Activated CD4-positive, CD25-positive, alpha-beta regulatory T cell (primary cell): ENCODE measurements at places on chromosomes 1 and 21.

- DNase-seq = no peak
Observed at GRCh38 chr1:113905435-113905861, 322 bp downstream of the DCLRE1B start.

GRCh38 chr1:67969446-67969845 is 81.0 kb downstream of the DIRAS3 start:
- no peak for DNase-seq

DNA sequence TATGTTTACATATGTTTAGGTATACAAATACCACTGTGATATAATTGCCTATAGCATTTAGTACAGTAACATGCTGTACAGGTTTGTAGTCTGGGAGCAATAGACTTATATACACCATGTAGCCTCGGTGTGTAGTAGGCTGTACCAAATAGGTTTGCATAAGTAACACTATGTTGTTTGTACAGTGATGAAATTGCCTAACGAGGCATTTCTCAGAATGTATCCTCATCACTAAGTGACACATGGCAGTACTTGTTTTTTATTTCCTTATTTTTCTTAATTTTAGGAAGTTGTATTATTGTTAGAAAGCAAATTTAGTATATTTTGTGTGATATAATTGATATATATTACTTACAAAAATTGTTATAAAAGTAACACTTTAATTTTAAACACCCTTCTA is 840.9 kb downstream of the LTN1 start:
- DNase-seq = no peak

DNA sequence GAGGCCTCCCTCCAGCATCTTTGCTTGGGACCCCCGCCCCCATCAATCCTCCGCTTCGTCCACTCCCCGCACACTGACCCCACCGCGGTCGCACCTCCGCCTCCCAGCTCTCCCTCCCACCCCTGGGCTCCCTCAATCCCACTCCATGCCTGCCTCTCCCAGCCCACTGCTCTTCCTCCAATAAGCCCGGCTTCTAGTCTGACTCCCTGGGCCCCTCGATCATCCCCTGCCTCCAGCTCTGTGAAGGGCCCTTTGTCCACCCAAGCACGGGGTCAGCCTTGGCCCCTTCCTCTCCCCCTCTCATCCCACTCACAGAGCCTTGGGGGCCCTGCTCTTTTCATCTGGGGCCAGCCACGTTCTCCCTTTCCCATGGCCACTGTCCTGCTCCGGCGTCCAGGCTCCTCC is 1.5 kb upstream of the TMEM200B start:
- no peak for DNase-seq

- no peak for DNase-seq
Observed at GRCh38 chr1:181451661-181452230, 31.6 kb upstream of the CACNA1E start.

GRCh38 chr1:180178511-180179161 is 24.0 kb downstream of the QSOX1 start:
- DNase-seq = peak; percentile 54

DNA sequence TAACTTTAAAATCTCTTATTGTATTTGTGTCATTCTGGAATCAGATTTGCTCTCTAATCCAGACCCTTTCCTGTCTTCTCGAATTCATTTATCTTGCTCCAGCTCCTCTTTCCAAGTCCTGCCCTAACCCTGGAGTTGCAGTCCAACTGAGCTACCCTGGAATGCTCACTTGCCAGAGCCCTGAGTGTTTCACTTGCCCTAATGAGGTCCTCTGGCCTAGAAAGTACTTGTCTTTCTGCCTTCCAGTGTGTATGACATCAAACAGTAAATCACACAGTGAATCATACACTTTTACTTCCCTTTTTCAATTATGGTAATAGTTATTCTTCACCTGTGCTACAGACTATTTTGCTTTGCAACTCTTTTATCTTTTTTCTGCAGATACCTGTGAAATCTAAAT is 96.9 kb downstream of the NEK7 start:
- DNase-seq = no peak

GRCh38 chr1:41005876-41006275 is 15.6 kb downstream of the SLFNL1 start:
- DNase-seq = no peak

DNA sequence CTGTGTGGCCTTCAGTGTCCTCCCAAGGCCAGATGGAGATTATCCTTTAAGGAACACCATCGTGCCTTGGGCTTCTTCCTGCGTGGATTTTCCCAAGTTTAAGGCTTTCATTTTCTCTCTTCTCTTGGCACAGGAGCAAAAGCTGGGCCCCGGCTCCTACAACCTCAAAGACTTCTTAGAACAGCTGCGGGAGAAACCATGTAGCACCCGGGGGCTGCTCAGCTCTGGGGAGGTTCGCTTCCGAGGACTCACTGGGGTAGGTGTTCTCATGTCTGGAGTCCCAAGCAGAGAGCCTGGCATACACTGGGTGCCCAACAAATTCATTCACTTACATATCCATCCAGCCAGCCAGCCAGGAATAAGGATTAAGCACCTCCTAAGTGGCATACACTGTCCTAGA is 6.6 kb upstream of the TTC22 start:
- no peak for DNase-seq
